ENCODE measurements at places on chromosomes 7 and 10.

- peak; percentile 39 for DNase-seq
Observed at GRCh38 chr10:15169555-15170401, 1.3 kb upstream of the NMT2 start.

DNA sequence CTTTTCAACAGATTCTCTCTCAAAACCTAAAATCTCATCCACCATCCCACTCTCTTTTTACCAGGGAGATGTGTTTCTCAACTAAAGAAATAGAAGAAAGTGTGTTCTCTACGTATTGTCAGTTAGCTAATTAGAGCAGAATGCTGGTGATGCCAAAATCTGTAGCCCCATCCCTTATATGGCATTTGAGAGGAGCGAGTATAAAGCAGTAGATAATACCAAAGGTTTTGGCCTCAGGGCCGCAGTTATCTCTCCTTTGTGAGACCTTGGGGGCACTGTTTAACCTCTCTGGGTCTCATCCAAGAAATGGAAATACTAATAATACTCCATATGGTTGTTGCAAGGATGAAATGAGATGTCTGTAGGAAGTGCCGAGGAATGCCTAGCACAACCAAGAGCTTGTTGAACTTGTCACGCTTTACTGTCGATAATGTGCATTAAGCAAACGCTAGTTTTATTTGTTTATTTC lies 456 bp upstream of the DLD start:
- DNase-seq, result no peak

- DNase-seq, result no peak
Observed at GRCh38 chr7:89623018-89623672, 531.1 kb upstream of the STEAP1 start.

DNA sequence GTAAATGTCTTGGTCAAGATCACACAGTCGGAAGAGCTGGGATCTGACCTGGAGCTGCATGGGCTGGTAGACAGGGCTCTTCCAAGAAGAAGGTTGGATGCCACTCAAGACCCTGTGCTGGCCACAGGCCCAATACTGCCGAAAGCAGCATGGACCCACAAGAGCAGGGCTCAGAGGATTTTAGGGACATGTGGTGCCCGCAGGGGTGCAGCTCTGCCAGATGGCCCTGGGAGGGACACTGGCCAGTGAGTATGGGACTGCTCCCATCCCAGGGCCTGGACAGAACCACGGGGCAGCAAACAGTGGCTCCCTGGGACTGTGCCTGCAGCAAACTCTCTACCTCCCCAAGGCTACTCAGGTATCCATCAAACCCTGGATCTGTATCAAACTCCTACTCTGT lies 12.4 kb downstream of the MAT1A start:
- no peak for DNase-seq

DNA sequence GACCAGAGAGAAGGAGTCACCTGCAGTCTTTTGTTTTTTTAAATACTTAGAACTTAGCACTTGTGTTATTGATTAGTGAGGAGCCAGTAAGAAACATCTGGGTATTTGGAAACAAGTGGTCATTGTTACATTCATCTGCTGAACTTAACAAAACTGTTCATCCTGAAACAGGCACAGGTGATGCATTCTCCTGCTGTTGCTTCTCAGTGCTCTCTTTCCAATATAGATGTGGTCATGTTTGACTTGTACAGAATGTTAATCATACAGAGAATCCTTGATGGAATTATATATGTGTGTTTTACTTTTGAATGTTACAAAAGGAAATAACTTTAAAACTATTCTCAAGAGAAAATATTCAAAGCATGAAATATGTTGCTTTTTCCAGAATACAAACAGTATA lies 13.5 kb downstream of the GHITM start:
- no peak for DNase-seq

DNA sequence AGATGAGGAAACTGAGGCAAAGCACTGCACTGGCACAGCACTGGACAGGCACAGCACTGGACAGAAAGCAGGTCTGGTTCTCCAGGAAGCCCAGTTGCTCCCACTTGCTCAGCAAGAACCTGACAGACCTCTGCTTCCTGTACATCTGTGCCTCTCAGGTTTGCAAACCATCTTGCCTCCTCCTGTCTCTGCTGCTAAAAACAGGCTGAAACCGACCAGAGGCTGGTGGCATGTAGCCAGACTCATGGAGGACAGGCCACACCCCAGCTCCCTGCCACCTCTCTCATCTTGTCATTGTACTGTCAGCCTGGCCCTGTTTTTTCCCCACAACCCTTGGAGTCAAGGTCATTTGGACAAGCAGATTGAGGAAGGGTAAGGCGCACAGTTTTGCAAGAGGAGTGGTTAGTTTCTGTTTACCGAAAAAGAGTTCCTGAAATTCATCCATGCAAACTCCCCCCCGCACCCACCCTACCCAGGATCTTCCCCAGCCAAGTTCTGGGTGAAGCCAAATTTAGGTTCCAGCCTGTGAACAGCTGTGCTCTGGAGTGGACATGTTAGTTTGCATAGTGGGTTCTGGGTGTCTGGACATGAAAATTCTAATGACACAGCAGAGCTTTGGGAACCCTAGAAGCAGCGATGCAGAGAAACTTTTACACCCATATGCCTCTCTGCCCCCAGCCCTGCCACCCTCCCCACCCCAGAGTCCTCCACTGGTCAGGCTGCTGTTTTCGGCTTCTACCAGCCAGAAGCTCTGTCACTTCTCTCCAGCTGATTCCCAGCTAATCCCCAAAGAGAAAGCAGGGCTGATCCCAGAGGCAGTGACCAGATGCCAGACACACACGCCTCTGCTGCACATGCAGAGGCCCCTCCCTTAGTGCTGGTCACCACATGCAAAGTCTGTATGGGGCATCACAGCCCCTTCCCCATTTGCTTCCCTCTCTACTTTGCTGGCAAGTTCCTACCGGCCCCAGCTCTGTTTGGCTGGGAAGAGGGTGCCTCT lies 8.5 kb upstream of the C10orf105 start:
- peak; percentile 93 for DNase-seq

DNA sequence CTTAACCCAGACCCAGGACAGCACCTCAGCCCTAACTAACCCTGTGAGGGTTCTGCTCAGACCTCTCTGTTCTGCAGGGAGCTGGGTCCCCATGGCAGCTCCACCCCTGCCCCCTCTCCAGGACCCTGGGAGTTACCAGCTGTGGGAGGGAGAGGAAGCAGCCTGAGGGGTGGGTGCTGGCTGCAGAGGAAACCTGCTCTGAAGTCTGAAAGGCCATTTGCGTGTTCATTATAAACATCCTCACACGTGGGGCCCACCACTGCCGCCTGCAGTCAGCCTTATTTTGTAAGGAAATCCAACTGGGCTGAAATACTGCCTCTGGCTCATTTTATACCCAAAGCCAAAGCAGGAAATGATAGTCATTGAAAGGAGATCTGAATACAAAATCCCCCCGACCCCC lies 195.7 kb downstream of the TCERG1L start:
- DNase-seq, result no peak

GRCh38 chr7:17659126-17659525 lies 281.2 kb downstream of the SNX13 start:
- no peak for DNase-seq

GRCh38 chr7:124779194-124779593 lies 13.6 kb upstream of the GPR37 start:
- no peak for DNase-seq

- DNase-seq, result no peak
Observed at GRCh38 chr7:46685051-46685450, 764.0 kb upstream of the IGFBP3 start.
